Stimulated activated CD4-positive, alpha-beta T cell treated with anti-CD3 and anti-CD28 coated beads, Interleukin-4, amount 100 ng/mL, for 4 hours (primary cell): ENCODE measurements at places on chromosomes 5 and 9.

GRCh38 chr5:17224858-17225511 is 7.6 kb downstream of the BASP1 start:
- DNase-seq = no peak

DNA sequence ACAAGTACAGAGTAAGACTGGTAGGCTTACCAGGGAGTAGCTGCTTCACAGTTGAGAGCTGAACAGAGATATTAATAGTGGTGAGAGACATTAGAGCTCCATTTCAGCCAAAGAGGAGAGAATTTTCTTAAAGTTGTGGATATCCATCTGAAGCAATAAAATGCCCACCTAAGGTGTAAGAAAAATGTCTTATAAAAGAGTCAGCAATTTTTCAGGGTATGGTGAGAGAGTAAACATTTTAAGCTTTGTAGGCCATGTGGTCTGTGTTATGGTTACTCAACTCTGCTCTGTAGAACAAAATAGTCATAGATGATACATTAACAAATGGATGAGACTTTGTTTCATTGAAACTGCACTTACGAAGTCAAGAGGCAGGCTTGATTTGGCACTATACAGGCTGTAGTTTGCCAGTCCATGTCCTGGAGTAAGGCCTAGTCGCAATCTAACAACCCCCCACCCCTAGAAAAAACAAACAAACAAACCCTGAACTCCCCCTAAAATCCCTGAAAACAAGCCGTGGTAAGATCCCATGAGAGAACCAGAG is 945.4 kb upstream of the SEMA6A start:
- no peak for DNase-seq

DNA sequence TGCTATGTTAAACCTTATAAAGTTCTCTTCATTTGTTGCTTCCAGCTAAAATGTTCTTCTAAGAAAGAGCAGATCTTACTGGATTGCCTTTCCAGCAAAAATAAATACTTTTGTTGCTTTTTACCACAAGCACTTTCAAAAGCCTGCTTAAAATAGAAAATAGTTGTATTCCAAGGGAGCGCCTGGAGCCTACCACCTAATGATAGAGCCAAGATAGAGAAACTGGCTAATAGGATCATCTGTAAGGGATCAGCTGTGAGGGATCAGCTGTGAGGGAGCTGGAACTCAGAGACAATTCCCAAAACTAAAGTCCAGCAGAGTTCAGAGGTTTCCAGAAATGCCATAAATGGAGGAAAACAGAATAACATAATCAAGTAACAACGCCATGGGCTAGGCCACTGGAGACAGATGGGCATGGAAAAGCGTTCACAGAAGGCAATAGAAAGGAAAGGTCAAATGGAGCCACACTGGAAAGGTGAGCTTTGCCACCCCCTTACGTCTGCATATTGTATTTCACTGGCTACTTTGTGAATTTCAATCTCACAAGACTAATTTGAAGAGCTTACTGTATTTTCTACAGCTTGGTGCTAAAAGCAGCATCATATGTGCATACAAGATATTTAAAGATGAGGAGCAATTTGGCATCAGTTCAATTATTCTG is 140.6 kb upstream of the TLE4 start:
- DNase-seq = no peak

DNA sequence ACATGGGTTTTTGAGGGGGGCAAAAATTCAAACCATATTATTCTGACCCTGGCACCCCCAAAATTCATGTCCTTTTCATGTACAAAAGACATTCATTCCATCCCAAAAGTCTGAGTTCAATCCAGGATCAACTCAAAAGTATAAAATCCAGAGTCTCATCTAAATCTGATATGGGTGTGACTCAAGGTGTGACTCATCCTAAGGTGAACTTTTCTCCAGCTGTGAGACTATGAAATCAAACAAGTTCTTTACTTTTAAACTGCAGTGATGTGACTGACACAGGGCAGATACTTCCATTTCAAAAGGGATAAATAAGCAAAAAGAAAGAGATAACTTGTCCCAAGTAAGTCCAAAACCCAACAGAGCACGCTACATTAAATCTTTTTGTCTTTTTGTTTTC is 20.6 kb upstream of the CYLC2 start:
- no peak for DNase-seq

- no peak for DNase-seq
These were observed 23.6 kb downstream of the CTSL start for GRCh38 chr9:87749335-87750035.

- DNase-seq = no peak
These were observed 536 bp upstream of the SLC6A7 start for GRCh38 chr5:150189326-150189725.

DNA sequence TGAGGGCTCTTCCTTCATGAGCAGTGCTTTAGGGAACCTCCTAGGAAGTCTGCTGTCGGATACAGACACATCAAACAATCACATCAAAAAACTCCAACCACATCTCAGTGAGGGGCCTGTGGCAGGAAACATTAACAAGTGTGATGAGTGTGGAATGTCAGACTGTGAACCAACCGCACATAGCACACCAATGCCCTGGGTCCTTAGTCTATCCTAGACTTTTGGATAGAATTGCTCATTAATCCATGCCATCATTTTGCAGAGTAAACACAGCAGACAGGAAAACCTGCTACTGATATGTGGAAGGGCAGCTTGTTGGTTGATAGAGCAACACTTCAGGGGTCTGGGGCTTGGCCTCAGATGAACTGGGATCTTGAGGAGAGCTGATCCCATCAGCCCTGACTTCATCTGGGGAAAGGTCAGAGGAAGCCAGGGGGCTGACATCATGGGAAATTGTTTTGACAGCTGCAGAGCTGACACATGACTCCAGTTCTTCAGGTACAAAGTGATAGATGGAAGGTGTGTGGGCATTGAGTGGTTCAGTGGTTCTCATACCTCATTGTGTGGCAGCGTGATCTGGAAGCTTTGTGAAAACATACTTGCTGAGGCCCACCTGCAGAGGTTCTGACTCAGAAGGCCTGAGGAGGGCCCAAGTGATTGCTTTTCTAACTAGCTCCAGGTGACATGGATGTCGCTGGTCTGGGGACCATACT is 193.3 kb downstream of the DIRAS2 start:
- DNase-seq = no peak

DNA sequence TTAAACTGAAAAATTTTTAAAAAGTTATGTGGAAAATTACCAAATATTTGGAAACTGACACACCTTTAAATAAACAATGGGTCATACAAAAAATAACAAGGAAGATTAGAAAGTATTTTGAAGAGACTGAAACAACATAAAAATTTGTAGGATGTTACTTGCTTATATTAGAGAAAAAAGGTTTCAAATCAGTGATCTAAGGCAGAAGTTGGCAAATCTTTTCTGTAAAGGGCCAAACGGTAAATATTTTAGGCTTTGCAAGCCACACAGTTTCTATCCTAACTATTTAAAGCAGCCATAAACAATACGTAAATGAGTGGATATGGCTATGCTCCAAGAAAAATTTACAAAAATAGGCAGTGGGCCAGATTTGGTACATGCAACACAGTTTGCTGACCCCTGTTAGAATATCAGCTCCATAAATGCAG is 81.3 kb downstream of the OXCT1 start:
- DNase-seq = no peak

- DNase-seq = no peak
These were observed 67.7 kb upstream of the FCN1 start for GRCh38 chr9:134985451-134985850.

GRCh38 chr9:16726029-16726428 is 144.4 kb downstream of the BNC2 start:
- DNase-seq = no peak

DNA sequence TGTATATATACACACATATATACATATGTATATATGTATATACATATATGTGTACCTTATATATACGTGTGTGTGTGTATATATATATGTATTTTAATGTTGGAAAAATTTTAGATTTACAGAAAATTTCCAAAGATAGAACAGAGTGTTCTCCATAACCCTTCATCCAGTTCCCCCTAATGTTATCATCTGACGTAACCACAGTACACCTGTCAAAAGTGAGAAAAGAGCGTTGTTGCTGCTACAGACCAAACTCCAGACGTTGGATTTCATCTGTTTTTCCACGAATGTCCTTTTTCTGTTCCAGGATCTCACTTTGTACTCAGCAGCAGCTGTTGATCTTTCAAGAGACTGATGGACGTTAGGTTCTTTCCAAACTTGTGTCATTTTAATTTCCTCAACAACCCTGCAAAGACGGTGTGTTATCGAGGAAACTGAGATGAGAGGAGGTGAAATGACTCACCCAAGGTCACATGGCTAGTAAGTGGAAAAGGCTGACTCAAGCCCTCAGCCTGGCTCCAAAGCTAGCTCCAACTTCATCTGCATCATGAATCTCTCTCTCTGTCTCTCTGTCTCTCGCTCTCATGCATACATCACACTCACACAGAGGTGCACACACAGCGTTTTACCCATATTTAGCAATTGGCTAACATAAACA is 17.0 kb upstream of the NTNG2 start:
- no peak for DNase-seq

DNA sequence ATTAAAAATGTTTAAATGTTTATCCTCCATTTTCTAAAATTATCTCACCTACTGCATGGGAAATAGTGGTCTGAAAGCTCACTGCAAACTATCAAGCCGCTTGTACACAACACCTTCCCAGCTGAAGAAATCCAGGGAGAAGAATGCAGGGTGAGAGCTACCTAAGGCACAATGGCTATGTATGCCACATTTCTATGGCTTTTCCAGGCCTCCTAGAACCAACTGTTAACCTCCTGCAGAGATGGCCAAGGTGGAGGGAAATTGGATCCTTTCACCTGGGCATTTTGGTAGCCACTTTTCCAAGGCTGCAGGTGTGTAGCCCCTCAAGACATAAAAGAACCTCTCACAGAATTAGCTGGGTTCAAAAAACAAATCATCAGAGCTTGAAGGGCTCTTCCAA is 286.4 kb downstream of the EBF1 start:
- no peak for DNase-seq

DNA sequence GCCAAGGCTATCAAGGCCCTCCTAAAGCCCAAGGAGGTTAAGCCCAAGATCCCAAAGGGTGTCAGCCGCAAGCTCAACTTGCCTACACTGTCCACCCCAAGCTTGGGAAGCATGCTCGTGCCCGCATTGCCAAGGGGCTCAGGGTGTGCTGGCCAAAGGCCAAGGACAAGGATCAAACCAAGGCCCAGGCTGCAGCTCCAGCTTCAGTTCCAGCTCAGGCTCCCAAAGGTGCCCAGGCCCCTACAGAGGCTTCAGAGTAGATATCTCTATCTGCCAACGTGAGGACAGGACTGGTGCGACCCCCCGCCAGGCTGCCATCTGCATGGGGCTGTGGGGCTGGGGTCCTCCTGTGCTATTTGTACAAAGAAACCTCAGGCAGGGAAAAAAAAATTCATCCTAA is 3.3 kb downstream of the HOMER1 start:
- DNase-seq = no peak

- peak; percentile 70 for DNase-seq
These were observed 7.0 kb downstream of the SQSTM1 start for GRCh38 chr5:179827680-179828079.

DNA sequence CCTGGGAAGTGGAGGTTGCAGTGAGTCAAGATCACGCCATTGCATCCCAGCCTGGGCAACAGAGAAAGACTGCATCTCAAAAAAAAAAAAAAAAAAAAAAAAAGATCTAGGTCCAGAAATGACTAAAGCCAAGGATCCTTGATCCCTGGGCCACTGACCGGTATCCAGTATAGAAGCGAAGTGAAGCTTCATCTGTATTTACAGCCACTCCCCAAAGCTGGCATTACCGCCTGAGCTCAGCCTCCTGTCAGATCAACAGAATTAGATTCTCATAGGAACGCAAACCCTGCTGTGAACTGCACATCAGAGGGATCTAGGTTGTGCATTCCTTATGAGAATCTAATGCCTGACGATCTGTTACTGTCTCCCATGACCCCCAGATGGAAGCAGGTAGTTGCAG is 9.3 kb downstream of the CSNK1A1 start:
- no peak for DNase-seq

- no peak for DNase-seq
These were observed 681.8 kb downstream of the SEMA5A start for GRCh38 chr5:8864053-8864452.

DNA sequence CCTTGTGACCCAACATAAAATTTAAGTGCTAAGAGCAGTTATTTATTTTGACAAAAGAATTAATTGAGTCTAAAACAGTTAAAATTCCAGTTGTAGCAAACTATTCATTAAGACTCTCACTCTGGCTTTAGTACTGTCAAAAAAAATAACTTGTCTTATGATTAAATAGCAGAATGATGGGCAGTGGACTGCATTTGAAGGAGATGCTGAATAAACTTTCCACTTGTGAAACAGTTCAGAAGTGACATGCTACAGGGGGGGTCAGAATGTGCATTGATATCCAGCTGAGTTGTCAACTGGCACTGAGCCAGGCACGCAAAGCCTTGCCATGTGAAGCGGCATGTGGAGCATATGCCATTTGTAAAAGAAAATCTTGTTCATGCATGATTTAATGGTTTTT is 76.0 kb downstream of the FCHO2 start:
- DNase-seq = no peak

GRCh38 chr5:110514030-110514429 is 212.4 kb downstream of the TMEM232 start:
- no peak for DNase-seq

DNA sequence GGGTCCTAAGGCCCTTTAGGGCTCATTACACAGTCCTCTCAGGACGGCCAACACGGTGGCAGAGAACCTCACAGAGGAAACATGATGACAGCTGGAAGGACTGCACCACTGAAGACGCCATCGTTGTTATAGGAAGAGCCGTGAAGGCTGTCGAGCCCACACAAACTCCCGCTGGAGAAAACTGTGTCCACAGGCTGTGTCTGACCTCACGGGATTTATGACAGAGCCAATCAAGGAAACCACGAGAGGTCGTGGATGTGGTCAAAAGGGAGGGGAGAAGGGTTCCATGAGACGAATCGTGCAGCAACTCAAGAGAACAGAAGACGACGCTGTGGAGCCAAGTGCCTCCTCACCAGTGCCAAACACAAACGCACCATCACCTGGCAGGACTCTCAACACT is 12.2 kb downstream of the QSOX2 start:
- no peak for DNase-seq

DNA sequence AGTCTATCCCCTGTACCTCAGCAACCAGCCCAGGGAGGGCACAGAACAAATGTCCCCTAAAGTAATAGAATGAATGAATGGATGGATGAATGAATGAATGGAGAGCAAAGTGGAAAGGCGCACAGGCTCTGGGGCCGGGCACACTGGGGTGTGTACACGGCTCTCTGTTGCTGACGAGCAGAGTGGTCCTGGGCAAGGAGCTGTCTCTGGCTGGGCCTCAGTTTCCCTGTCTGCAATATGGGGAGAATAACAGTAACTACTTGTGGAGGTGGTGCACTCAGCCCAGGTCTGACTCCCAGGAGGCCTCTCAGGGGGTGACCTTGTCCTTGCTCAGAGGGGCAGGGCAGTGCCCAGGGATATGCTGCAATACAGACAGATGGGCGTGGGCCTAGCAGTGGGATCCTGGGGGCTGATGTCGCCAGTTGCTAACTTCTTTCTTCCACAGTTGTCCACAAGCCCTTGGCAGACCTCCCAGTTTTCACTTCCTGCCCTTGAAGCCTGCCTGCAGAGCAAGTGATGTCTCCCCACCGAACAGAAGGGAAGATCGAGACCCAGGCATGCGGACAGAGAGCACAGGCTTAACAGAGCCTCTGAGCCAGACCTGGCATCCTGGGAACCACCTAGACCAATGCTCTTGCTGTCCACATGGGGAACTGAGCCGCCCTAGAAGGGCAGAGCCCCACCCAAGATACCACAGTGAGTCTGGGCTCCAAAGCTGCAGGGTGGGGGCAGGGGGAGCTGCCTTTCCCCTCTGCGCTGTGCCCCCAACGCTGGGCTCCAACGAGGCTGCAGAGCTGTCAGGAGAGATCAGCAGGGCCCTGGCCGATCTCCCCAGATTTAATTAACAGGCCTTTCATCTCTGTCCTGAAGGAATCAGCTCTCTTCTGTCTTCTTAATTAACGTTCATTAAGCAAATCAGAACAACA is 13.6 kb upstream of the LAMC3 start:
- no peak for DNase-seq
